CD4-positive, alpha-beta T cell treated with Interleukin-21 for 1 hour (primary cell): ENCODE measurements at places on chromosomes 7 and 10.

- DNase-seq: no peak
These were observed 10.7 kb upstream of the PPP3CB start for GRCh38 chr10:73506491-73506890.

GRCh38 chr7:49772916-49773217 is 571 bp upstream of the VWC2 start:
- no peak for DNase-seq

DNA sequence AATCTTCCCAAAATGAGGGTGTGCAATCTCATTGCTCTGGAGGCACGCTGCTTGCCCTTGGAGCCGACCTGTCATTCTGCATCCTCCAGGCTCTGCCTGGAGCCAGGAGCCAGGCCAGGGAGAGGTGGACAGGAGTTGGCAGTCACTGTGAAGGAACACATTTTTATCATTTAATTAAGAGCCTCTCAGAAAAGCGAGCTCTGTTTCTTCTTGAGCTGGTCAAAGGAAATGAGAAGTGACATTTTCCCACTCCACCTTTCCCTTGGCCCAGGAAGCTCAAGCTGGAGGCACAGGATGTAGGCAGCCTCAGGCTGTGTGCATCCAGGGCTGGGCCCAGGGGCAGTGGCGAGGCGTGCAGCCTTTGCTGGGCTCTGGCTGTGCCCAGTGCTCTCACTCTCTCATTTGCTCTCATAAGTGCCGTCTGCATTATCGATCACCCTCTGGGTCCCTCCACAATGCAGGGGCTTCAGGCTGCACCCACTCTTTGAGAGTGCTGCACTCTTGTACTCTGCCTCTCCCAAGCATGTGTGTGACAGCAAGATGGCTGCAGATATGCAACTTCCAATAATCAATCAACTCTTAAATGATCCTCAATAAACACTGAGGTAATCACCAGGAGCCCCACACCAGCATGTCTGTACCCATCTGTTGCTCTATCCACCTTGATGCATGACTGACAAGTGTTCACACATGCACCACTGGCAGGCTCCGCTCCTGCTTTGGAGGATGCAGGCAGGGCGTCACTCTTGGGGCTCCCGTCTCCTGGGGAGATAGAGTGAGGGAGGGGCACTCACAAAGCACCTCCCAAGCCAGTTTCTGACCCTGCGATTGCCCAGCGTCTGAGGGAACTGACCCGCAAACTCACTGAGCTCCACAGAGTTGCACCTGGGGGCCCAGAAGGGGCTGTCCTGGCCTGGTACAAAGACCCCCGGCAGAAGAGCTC is 171.4 kb downstream of the ZNF248 start:
- DNase-seq: no peak

- DNase-seq: no peak
These were observed 125.6 kb downstream of the VIPR2 start for GRCh38 chr7:159019111-159019510.

DNA sequence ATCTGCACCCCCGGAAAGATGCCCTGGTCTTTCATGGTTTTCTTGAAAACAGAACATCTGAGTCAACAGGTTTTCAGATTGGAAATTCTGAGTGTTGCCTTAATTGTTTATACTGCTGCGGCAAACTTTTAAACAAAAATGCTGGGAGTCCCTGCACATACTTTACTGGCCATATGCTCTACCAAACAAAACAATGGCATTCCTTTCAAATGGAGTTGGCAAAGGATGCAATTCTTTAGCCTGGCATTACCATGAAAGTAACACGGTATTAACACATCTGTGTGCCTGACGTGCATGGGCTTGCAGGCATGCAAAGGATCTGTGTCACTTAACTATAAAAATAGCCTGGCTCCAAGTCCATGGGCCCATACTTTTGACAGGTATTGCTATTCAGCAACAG is 4.2 kb downstream of the INHBA start:
- no peak for DNase-seq

- peak; percentile 92 for DNase-seq
These were observed at the start of gene PSMC2 for GRCh38 chr7:103347507-103348267. Gene PSMC2, plus strand, starts transcription at chr7:103347643. Its CDS starts 69 bp downstream, at chr7:103347712.

GRCh38 chr7:114670676-114671075 is 251.2 kb upstream of the MDFIC start:
- DNase-seq: no peak

DNA sequence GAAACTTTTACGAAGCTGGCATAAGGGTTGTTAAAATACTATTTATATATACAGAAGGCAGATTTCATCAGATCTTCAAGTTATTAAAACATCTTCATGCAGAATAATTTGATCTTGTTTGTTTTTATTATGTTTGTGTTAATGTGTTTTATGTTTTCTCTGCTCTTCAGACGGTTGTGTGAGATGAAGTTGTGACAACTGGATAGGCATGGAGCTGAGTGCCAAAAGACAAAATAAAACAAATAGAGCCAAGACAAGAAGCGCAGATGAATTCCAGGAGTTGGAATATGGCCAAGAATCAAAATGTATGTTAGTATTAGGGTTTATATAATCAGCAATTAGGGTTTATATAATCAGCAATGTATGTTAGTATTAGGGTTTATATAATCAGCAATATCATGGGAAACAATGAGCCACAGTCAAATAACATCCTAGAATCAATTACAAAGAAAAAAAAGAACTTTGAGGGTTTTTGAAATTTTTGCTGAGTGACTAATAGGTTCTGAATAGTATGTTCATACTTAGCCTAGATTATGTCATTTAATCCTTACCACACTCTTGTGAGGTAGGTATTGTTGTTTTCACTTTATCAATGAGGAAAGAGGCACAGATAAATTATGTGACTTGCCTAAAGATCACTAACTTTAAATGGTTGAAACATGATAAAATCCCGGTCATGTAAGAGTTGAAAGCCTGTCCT is 488.0 kb upstream of the STEAP1 start:
- DNase-seq: no peak
